Stimulated activated CD4-positive, alpha-beta T cell treated with anti-CD3 and anti-CD28 coated beads, Interleukin-15, amount 100 ng/mL, for 48 hours (primary cell): ENCODE measurements at places on chromosomes 13 and 19.

DNA sequence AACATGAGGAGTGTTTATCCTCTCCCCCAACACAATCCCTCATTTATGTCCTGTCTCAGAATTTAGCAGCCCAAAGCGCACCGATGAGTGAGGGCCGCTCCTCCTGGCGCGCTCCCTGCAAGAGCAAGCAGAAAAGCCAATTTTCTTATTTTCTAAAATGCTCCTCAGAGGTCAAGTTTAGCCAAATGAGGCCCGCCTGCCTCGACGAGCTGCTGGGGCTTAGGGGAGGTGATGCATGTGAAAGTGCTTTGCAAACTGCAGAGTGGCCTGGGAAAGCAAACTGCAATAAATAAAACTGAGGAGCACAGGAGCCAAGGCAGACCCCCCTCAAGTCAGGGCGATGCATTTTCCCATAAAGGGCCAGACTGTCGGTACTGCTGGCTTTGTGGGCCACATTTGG, 29.0 kb downstream of the CAPS start:
- DNase-seq: no peak

DNA sequence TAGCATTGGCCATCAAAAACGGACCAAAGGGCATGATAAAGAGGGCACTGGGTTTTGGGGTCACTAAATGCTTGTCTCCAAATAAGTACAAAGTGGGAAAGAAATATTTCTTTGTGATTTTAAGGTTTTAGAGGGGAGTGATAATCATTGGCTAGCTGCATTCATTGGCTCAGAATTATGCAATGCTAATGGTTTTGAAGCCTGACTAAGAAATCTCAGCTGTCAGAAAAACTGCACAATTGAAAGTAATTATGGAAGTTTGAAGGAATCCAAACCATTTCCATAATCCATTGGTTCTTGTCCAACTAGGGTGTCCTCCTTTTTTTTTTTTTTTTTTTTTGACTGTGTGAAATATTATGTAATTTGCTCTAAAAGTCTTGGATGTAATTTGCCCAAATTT, 88.2 kb upstream of the ARGLU1 start:
- DNase-seq: no peak

GRCh38 chr19:7191946-7192691, 102.1 kb downstream of the INSR start:
- no peak for DNase-seq

GRCh38 chr19:15365264-15365663, 14.3 kb downstream of the AKAP8 start:
- DNase-seq: no peak

- no peak for DNase-seq
These were observed 572.4 kb downstream of the UQCRFS1 start for GRCh38 chr19:28640506-28640905.

DNA sequence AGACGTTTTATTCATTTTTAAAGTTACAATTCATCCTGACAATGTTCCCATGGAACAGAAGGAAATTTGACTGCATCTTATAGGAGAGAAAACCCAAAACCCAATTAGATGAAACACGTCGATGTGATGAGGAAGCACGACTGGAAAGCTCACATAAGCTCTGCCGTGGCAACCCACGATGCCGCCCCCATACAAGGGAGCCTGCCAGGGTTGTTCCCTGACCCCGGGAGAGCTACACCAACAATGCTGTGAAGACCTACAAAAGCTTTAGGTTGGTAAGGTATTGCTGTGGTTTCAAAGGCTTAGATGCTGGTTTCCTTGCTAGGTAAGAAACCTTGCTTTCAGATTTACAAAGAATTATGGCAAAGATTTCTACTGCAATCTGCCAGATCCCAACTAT, 393.1 kb downstream of the KLF12 start:
- no peak for DNase-seq

DNA sequence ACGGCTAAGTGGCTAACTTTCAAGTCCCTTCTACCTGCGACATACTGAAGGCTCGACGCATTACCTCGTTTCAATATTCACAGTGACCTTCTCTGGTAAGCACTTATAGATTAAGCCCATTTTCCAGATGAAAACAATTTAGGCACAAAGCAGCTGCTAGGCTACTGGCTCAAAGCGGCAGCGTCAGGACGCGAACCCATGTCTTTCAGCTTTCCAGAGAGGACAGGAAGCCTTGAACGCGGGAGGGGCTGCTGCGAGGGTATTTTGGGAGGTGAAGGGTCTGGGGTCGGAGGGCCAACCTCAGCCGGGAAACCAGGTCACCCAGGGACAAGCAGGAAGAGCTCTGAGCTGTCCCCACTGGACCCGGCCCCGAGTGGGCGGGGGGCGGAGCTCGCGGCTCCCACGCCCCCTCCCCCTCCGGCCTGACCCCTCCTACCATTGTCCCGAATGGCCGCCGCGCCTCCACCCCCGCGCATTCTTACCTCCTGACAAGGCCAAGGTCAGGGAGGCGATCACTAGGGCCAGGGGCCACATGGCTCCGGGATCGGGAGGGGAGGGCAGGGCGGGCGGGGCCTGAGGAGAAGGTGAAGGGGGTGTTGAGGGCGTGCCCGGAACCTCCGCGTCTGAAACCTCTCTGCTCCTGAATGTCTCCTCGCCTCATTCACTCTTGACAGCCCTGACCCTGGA, at the start of gene KLK13:
Gene KLK13 (minus strand): TSS at position 559 of the 687 bp plus-strand sequence. CDS start 25 bp downstream, at position 534.
- DNase-seq: no peak

GRCh38 chr19:21463449-21464105, 41.8 kb upstream of the ZNF429 start:
- peak; percentile 13 for DNase-seq
